NCI-H2107 (cell line): ENCODE measurements at places on chromosomes 2 and 18.

- DNase-seq = no peak
Observed at GRCh38 chr2:200810998-200811332, 745 bp upstream of the BZW1 start.

- no peak for DNase-seq
Observed at GRCh38 chr18:58596265-58596681, 32.6 kb downstream of the ALPK2 start.

DNA sequence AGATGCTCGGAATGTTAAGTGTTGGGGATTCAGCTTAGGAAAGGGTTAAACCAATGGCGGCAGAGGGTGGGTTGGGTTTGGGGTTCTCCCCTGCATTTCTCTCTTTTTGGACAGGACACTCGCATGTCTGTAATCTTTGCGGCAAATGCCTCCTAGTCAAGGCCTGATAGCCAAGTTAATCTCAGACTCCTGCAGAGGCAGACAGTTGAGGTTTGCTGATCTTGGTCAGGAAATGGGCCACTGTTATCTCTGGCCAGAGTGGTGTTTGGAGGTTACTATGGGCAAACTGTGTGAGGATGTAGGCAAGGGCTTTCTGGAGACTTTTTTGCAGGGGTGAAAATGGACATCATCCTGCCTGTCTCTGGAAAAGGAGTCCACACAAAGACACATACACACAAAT, 188.8 kb downstream of the SETBP1 start:
- DNase-seq = no peak

- DNase-seq = peak; percentile 31
Observed at GRCh38 chr18:5294457-5295230, 882 bp downstream of the ZBTB14 start.

DNA sequence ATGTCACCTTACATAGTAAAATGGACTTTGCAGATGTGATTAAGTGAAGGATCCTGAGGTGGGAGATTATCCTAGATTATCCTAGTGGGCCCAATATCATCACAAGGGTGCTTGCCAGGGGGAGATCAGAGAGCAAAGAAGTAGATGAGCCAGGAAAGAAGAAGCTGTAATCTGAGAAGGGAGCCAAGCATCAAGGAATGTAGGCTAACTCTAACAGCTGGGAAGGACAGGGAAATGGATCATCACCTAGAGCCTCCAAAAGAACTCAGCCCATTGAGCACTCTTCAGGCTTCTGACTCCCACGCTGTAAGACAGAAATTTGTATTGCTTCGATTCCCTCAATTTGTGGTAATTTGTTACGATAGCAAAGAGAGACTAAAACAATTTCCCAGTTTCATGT, 309.9 kb downstream of the LRP1B start:
- DNase-seq = no peak

- no peak for DNase-seq
Observed at GRCh38 chr2:218296847-218297246, 4.5 kb upstream of the TMBIM1 start.

- no peak for DNase-seq
Observed at GRCh38 chr2:204664708-204665121, 119.4 kb downstream of the PARD3B start.

DNA sequence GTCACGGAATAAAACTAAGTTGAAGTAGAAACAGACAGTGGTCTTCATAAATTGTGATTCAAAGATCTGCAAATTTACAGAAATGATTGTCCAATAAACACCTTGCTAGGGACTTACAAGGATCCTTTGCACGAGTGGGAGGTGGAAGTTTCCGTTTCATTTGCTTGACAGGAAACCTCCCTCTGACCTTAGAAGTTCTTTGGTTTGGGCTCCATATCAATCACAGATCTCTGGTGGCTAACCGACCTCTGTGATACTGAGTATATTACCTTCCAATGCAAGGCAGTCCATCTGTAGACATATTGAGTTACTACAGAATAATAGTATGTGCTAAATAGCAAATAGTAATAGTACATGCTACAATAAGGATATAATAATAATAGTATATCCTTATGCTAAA, 33.7 kb upstream of the RNF152 start:
- DNase-seq = no peak

GRCh38 chr18:14965553-14965952, 217.6 kb downstream of the ANKRD30B start:
- no peak for DNase-seq

DNA sequence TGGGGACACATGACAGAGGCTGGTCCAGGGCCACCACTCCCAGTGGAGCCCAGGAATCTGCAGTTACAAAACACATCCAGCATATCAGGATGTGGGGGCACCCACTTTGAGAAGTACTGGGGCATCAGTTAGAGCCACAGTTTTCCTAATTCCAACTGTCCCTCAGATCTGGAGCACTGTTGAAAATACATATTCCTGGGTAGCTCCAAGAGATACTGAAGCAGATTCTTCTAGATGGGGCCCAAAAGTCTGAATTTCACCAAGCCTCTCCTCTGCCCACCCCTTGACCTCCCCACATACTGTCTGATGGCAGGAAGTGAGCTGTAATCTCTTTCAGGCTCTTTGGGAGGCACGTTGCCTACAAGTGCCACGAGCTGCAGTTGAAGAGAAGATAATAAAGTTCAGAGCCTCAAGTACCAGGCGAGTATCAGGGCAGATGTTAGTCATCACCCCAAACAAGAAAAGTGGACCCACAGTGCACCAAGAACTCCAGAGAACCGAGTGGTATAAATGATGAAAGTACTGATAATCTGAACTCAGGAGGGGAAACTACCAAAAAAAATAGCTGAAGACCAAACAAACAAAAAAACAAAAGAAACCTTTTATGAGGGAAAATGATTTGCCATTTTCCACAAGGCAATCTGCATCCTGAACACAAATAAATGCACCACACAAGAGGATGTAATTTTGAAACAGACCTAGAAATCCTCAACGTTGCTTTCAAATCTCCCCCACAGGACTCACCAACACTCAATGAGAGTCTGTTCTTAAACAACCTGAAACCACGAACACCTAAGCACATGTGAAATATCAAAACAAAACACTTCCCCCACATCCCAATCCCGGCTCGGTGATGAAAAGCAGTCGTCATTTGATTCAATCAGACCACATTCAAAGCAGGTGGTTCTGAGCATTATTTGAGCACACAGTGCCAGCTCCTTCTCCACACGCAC, 98.7 kb downstream of the TCF4 start:
- DNase-seq = peak; percentile 88

DNA sequence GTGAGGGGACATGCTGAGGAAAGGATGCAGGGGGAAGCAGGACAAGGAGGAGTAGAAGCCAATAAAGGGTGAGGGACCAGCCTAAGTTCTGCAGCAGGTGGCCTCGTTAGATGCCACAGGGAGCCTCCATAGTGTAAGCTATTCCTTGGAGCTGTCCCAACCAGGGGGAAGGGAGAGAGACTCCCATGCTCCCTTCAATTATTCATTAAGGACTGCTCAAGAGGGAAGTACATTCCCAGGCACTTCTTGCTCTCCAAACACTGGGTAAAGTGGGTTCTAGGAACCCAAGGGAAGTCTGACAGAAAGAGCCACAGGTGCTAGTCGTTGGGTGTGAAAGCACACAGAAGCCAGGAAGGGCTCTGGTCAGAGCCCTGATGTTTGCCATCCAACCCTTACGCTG, 193.7 kb downstream of the SLC39A10 start:
- DNase-seq = no peak

DNA sequence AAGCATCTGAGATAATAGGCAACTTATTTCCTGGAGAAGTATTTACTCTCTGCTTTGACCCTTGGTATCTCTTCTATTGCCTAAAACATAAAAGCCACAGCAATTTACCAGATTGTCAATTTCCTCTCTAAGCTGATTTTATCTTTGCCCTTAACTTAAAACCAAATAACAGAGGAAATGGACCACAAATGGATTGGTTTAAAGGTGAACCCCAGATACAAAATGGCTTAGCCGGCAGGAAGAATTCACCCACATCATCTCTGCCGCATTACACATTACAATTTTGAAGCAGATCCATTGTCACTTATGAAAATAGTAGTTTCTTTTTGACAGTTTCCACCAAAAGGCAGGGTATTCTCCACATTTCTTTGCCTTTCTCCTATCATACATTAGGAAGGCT, 585.8 kb upstream of the CHAC2 start:
- DNase-seq = no peak

- no peak for DNase-seq
Observed at GRCh38 chr18:45567123-45567522, 48.2 kb upstream of the SLC14A2 start.

DNA sequence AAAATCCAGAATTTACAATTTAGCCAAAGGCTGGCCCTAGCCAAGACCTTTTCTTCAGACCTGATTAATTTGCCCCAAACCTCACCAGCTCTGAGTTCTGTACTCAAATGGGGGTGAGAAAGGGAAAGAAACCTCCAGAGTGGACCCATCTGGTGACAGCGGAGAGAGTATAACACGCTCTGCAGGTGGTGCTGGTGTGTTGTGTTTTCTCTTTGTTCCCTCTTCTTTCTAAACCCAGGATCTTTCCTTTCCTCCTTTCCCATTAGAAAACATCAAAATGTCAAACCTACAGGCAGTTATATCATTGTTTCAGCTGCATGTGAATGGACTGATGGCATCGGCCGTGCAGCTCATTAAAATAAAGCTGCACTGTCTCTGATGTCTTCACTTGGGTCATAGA, 253.2 kb upstream of the SP5 start:
- no peak for DNase-seq

- DNase-seq = no peak
Observed at GRCh38 chr2:29165362-29166241, 50.4 kb downstream of the CLIP4 start.

- DNase-seq = no peak
Observed at GRCh38 chr2:11203480-11203879, 48.2 kb downstream of the SLC66A3 start.

DNA sequence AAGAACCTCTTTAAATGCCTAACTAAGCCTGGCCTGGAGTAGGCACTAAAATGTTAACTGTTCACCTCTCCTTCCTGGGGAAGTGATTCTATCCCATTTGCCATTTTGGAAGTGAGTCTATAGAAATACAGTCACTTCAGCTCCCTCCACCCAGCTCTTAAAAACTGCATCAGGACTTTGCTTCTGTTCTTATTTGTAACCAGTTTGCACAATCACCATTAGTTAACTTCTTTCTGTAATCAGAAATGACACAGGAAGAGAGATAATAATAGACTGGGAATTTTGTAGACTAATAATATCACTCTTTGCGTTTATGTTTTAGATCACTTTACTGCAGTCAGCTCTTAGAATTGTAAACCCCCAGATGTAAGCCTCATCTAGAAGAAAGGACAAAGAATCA, 16.0 kb upstream of the MARCO start:
- DNase-seq = no peak

DNA sequence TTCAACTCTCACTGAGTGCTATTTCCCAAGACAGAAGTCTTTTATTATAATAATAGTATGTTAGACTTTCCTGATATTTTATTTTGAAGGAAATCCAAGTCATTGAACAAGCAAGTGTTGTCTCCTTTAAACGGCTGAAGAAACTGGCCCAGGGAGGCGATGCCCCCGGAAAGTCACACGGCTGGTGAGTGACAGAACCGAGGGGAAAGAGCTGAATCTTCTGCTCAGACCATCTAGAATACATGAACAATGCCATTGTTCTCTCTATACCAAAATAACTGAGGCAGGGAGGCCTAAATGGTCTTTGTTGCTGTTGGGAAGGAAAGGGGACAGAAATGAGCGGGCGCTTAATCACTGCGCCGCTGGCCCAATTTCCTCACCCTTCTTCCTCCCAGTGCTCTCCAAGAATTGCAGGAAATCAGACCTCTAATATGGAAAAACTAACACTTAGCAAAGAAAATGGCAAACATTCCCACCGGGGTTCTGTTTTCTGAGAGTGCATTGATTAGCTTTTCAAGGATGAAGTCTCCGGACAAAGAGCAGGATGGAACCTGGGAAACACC, 101.5 kb downstream of the KLF7 start:
- DNase-seq = no peak

DNA sequence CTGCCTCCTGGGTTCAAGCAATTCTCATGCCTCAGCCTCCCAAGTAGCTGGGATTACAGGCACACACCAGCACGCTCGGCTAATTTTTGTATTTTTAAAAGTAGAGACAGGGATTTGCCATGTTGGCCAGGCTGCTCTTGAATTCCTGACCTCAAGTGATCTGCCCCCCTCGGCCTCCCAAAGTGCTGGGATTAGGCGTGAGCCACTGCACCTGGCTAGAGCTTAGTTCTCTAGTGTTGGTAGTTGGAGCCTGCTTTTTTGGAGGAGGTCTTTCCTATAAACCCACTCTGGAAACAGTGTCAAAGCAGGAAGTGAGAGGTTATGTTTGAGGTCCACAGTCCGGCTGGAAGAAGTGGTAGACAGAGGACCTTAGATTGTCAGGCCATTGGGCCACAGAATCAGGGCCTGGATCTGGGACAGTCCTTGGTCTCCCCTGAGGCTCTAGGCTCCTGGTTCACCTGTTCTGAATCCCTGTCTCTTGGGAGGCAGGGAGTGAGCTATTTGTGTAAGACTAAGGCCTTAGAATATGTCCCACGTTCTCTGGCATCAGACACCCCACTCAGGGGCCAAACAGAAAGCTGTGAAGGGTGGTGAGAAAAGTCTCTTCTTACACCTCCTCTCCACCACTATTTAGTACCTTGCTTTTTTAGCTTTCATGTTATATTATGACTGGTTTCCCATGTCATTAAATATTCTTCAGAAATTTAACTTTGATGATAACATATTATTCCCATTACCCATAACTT, 34.5 kb downstream of the PCBP1 start:
- no peak for DNase-seq

DNA sequence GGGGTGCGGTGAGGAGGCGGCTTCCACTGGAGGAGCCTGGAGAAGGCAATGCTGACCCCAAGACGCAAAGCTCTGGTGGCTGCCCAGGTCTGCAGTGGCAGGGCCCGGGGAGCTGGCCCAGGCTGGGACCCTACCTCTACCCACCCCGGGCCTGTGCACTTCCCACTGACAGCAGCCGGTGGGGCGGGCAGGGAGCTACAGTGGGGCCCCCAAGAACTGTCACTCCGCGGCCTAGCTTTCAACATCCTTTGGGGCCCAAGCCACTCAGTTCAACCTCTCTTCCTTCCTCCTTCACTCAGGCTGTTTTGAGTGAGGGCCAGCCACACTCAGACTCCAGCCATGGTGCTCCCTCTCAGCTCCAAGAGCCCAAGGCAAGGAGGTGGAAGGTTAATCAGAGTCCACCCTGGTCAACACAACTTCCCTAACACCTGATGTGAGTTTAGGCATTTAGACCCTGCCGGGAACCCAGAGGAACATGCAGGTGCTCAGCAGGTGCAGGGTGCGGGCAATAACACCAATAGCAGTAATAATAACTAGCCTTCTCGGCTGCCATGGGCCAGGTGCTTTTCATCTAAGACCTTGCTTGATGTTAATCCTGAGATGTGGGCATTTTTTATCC, 93.6 kb downstream of the ZFP36L2 start:
- DNase-seq = no peak

DNA sequence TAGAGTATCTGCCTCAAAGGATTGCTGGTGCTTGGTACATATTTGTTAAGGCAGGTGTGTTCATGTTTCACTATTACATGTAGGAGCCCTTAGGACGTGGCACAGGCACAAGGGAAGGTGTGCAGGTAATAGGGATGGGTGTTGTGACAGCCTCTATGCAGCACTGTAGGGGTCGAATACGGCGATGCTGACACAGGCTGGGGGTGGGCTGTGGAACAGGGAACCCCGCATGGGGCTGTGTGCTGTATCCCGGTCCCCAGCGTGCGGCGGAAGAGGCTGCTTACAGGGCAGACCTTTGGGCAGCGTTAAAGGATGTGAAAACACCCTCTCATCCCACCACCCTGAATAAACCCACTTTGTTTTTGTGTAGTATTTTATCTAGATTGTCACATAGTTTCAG, 21.5 kb downstream of the B3GNT2 start:
- DNase-seq = no peak
